ENCODE measurements at places on chromosomes 2 and 18.

- no peak for DNase-seq
Measured at GRCh38 chr2:221518935-221519625, 53.0 kb downstream of the EPHA4 start.

DNA sequence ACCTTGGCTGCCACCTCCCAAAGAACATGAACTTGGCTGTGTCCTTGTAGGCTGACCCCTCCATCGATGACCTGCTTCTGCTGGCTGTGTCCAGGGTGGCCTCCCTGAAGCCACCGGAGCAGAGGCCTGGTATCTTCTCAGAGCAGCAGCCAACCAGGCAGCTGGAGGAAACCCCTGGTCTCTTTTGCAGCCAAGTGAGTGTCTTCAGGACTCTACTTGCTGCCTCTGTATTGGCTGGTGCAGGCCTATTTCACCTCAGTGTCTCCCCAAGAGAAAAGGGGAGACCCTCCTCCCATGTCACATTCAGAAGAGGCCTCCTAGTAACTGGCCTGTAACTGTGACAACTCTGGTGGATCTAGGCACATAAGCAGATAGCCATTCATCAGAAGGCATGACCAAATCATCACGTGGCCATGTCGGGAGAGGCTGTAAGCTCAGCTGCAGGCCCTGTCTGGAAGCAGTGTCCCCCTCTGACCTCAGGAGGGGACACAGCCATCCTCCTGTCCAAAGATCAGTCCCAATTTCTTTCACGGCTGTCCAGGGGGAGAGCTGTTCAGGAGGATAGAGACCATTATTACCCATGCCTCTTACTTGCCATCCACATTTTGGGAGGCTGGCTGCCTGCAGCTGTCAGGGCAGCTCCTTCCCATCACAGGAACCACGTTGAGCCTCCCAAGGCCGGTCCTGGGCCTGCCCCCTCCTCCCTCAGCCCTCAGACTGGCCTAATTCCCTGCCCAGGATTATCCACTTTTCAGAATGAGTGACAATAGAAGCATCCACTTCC is 20.9 kb upstream of the ROCK2 start:
- DNase-seq = no peak

- DNase-seq = no peak
Measured at GRCh38 chr2:31765078-31765945, 184.6 kb upstream of the SRD5A2 start.

DNA sequence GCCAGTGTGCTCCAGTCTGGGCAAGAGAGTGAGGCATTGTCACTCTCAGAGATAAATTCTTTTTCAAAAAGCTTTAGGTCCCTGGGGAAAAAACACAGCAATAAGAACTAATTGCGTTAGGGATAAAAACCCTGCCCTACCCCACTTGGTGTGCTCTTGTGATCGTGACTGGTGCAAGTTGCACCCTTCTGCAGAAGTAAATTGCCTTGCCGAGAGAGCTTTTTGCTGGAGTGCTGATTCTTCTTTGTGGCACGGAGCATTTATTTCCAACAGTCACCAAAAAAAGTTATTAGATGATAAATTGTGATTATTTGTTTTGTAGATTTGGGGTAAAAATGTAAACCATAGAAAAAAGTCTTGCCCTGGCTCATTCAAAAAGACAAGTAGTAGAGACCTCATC is 12.3 kb upstream of the GPR55 start:
- DNase-seq = no peak

DNA sequence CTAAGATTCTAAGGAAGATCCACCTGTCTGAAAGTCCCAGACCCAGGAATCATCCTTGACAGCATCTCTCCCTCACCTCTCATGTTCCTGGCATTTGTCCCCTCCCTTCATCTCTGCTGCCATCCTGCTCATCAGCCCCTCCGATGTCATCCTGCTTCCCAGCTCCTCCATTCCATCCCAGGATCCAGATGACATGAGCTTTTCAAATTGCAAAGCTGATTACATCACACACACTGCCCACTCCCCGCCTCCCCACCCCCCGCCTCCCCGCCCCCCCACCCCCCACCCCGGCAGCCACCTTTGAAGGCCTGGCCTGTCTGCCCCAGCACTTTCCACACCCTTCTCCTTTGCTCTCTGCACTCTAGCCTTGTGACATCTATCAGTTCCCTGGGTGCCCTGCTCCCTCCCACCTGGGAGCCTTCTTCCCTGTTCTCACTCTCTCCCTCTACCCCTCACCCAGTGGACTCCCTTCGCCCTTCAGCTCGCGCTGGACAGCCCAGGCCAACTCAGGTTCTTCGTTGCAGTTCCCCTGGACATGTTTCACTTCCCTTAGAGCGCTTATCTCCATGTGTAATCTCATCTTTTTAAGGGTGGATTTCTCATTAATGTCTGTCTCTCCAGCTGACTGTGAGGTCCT is 61.6 kb downstream of the DNMT3A start:
- DNase-seq = no peak

DNA sequence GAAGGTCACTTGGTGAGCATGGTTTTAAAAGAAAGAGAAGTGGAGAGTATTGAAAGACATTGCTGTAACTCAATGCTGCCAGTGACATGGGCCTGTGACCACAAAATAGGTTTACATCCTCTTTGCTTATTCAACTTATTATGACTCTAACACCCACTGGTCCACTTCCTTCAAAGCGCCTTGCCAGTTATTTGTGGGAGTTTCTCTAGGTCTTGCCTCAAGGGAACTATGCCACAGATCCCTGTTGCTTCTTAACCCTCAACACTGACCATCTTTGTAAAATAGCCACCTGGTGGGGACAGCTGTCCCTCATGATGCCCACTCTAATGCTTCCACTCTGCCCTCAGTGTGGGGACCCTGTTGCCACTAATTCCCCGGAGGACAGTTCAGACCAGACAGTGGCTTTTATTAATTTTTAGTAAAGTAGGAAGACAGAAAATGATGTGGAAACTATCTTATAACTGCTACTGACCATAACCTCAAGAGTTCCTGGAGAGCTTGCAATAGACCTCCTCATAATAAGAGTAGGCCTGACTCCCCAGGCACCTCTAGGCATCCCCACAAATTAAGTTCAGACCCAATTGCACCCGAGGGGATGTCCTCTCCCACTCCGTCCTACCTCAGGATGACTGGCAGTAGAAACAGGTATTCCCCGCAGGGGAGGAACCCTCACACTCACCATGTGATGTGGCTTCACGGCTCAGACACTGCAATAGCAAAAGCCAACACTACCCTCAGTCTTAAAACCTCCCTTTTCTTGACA is 31.3 kb upstream of the SLC25A52 start:
- no peak for DNase-seq

- no peak for DNase-seq
Measured at GRCh38 chr2:628651-629050, 48.6 kb downstream of the TMEM18 start.

DNA sequence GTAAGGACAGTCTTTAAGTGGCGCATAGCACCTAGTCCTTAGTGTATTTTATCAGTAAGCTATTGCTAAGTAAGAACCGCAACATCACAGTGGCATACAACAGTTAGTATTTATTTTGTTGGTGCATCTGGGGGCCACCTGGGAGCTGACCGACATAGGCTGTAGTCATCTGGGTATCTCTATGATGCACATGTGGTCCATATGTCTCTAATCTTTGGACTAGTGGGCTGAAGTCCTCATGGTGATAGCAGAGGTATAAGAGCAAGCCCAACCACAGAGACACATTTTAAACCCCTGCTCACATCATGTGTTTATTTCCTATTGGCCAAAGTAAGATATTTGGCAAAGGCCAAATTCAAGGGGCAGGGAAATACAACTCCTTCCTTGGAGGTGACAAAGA is 2.9 kb downstream of the CAMKMT start:
- no peak for DNase-seq

DNA sequence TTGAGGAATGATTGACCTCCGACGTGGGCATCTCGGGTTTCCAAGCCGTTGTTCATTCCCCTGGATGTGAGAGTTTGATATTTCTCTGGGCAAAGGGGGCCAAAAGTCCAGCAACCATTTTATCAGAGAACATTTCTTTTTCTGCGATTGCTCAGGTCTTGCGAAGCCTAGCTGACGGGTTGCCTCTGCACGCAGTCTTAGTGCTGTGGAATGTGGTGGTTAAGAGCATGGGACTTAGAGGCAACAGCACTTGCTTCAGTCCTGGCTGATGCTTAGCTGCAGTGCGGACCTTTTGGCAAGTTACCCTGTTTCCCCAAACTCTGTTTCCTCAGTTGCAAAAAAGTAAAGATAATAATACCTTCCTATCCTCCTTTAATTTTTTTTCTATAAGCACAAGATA is 45.0 kb downstream of the FAP start:
- no peak for DNase-seq

GRCh38 chr2:239255628-239256349 is 145.0 kb downstream of the HDAC4 start:
- DNase-seq = no peak

- DNase-seq = no peak
Measured at GRCh38 chr18:69703461-69703860, 244.2 kb downstream of the CD226 start.

DNA sequence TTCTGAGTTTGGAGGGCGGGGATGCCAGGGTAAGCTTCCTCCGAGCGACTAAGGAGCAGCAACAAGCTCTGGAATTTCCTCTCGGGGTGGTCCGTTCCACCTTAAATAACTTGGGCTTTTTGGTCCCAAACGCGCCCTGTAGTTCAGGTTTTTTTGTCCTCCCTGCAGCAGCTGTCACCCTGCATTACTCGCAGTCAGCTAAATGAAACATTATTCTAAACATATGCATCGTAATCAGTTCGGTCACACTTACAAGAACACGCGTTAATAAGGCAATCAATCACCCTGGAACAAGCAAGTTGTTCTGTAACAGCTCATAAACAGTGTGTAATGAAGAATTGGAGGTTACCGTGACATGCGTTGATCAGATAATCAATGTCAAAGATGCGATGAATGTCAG is 8.3 kb downstream of the EVX2 start:
- DNase-seq = no peak

All from CD4-positive, alpha-beta T cell treated with Interleukin-4 for 1 hour (primary cell).